Anterior cingulate cortex (tissue), 58 donors: ENCODE measurements at places on chromosomes 16 and 17.

DNA sequence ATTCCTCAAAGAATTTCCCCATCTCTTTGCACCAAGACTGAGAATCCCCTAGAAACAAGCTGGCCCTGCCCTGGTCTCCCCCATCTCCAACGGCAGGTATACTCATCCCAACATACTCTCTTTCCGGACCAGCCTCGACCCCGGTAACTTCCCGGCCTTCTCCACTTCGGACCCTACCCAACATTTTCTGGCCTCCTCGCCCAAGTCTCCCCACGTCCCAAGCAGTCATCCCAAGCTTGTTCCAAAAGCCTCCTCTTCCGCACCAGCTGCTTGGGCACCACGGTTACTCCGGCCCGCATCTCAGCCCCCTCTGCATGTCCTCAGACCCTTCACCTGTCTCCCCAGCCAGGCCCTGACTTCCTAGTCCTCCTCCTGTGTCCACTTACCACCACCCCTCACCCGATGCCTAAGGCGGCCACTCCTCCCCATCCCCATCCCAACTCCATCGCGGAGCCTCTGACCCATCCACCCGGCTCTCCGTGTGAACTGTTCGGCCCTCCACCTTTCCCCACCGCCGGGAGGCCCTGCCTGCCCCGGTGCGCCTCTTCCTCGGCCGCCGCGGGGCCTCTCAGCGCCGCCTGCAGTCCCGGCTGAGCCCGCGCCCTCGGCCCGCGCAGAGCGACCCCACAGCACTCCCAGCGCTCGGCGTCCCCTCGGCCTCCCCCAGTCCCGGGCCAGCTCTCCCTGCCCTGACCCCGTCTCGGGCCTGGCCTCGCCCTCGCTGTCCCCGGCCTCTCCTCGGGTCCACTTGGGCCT is 994 bp downstream of the PITPNA start:
- no peak for DNase-seq

GRCh38 chr17:75774991-75775668 is 9.5 kb upstream of the UNK start:
- no peak for DNase-seq

- DNase-seq = no peak
These were observed 29.3 kb downstream of the HIC1 start for GRCh38 chr17:2084036-2084765.

DNA sequence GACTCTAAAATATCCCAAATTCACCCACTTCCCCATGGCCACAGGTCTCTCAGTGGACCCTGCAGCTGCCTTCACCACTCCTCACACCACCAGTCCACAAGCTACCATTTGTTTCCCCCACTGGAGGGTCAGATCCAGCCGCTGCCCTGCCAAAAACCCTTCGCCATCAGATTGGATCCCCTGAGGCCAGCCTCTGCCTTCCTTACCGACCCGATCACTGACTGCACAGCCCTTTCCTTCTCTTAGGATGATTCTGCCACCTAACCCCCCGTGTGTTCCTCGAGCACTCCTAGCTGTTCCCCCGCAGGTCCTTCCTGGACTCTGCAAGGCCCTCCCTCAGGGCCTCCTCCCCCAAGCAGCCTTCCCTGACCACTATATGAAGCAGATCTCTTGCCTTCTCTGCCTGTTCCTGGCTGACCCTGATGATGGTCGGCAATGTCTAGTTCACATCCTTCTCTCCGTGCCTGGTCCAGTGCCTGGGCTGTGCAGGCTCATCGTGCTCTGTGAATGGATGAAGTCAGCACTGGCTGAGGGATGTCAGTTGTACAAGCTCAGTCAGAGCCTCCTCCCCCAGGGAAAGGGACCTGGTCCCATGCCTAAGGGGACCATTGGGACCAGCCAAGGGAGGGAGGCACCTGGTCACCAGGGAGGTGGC is 46.0 kb downstream of the CPNE2 start:
- no peak for DNase-seq

- no peak for DNase-seq
These were observed 2.3 kb upstream of the PECAM1 start for GRCh38 chr17:64393000-64393402.
